ENCODE measurements at places on chromosomes 7 and 10. TPM values are rescaled to one million over a fixed set of nuclear protein-coding genes. Genes with fewer than 3 reads are reported as not detected.

- DNase-seq: no peak
- H3K27me3 ChIP-seq: no peaks in the 10 kb centered on the region
- H3K36me3 ChIP-seq: no peaks in the 10 kb centered on the region
- H3K4me1 ChIP-seq: peaks cover 6% of the 10 kb centered on the region
Measured at GRCh38 chr7:33722383-33723101, 182.8 kb upstream of the BMPER start.

DNA sequence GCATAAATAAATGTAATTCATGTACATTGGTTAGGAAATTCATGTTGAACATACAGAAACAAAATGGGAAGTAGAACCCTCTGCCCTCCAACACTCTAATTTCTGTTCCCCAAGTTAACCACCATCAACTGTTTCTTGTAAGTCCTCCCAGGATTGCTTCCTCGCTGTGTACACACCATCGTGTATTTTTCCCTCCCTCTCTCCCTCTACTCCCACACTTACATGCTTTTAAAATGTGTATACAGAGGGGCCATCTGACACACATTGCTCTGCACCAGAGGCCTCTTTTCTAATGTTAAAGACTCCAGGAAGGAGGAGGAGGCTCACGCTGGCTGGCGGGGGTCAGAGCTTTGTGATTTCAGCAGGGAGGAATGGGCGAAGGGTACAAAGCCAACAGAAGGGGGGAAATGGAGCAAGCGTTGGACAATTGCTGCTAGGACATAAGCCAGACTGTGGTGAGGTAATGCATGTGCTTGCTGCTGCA lies 1.9 kb upstream of the EPHA1 start:
- no peak overlapping the region for H3K4me3 ChIP-seq
- no peaks in the 10 kb centered on the region for H3K36me3 ChIP-seq
- no peak overlapping the region for H3K27ac ChIP-seq
- H3K27me3 ChIP-seq: no peaks in the 10 kb centered on the region

RPEL1 gene
- 0.04 TPM for polyA plus RNA-seq

DNA sequence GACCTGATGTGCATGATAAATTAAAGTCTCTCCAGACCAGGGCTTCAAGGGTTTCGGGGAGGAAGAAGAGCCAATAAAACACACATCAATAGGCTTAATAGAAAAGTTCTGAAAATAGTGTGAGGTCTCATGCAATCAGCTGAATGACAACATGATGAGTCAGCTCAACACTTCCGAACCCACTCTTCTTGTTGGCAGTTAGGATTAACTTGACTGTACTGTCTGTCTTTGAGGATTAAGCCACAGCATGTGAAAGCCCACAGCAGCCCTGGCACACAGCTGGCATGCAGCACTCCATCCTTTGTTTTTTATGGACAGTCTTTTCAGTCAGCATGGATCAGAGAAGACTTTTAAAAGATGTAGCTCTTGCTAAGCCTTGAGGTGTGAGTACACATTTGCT lies 526.9 kb upstream of the VSTM2A start:
- no peaks in the 10 kb centered on the region for H3K36me3 ChIP-seq
- DNase-seq: no peak
- no peaks in the 10 kb centered on the region for H3K4me1 ChIP-seq
- no peaks in the 10 kb centered on the region for H3K27me3 ChIP-seq
- H3K4me3 ChIP-seq: no peak overlapping the region

MCM10 gene
- 0.75 TPM for polyA plus RNA-seq

DNA sequence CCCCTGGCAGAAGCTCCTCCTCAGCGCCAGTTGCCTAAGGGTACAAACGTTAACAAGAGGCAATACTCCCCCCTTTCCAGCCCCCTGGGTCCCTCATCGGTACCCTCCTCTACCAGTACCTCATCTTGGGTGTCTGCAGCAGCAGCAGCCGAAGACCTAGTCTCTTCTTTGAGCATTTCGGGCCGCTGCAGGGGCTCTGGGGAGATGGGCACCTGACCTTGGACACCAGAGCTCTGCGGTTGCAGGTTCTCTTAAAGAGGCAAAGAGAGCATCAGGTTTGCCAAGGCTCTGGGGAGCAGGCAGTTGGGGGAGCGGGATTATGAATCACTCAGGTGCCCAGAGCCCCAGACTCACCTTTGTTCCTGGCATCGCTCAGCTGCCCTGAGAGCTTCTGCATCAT lies 3.5 kb downstream of the FBXL15 start:
- peaks cover 27% of the 10 kb centered on the region for H3K4me1 ChIP-seq
- H3K36me3 ChIP-seq: peaks cover 17% of the 10 kb centered on the region
- DNase-seq: no peak
- H3K27ac ChIP-seq: no peak overlapping the region
- H3K4me3 ChIP-seq: no peak overlapping the region
- H3K27me3 ChIP-seq: peaks cover 2% of the 10 kb centered on the region

DNA sequence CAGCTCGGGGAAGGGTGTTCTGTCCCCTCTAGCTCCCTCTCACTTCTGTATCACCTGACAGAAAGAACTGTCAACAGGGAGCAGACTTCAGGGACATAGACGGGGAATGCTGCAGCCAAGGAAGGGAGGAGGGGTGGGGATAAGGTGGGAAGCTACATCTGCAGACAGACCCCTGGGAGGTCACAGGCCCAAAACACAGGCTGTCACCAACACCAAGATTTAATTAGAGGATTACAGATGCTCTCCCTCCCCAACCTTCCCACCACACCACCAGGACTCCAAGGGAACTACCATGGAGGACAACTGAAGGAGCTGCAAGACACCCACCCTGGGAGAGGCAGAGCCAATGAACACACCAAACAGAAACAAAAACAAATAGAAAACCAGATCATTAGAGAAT lies 425.2 kb upstream of the VSTM2A start:
- H3K36me3 ChIP-seq: no peaks in the 10 kb centered on the region
- DNase-seq: no peak
- H3K27ac ChIP-seq: no peak overlapping the region
- H3K27me3 ChIP-seq: no peaks in the 10 kb centered on the region
- no peak overlapping the region for H3K4me3 ChIP-seq
- no peaks in the 10 kb centered on the region for H3K4me1 ChIP-seq

PDGFA gene
- polyA plus RNA-seq: 22.6 TPM

APBB1IP gene
- polyA plus RNA-seq: not detected

- DNase-seq: no peak
- no peaks in the 10 kb centered on the region for H3K27me3 ChIP-seq
- H3K4me1 ChIP-seq: no peaks in the 10 kb centered on the region
- H3K36me3 ChIP-seq: no peaks in the 10 kb centered on the region
- no peak overlapping the region for H3K4me3 ChIP-seq
Measured at GRCh38 chr7:111486472-111487142, 75.7 kb downstream of the IMMP2L start.

- H3K36me3 ChIP-seq: peaks cover 6% of the 10 kb centered on the region
- DNase-seq: peak; percentile 98
- peak overlapping the region; percentile 72 for H3K27ac ChIP-seq
- H3K4me1 ChIP-seq: peaks cover 29% of the 10 kb centered on the region
- H3K27me3 ChIP-seq: no peaks in the 10 kb centered on the region
- no peak overlapping the region for H3K4me3 ChIP-seq
Measured at GRCh38 chr7:80883154-80884025, 35.5 kb downstream of the SEMA3C start.

DNA sequence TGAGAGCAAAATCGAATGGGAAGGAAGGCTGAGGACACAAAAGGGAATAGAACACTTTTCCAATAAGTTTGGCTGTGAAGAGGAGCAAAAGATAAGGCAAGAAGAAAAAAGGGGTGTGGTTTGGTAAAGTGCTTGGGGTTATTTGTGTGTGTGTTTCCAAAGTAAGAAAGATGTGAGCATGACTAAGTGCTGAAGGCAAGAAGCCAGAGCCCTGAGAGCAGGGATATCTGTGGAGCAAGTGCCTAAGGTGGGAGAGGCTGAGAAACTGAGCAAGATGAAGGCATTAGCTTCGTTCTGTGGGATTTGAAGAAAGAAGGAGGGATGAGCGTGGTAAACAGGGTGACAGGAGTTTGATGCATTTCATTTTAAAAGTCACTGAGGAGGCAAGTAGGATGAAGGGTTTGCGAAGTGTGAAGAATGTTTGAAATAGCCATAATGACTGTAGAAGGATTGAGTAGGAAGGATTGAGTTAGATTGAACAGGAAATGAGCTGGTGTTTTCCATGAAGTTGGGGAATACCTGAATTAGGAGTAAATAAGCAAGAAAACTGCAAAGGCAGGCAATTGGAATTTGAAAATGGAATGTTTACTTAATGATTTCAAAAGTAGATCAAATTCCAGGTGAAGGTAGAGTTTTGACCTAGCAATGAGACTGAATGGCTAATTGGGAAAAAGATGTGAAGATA lies 19.9 kb upstream of the SP4 start:
- no peak for DNase-seq
- H3K27ac ChIP-seq: no peak overlapping the region

GRCh38 chr7:157930441-157930840 lies 593.6 kb downstream of the DNAJB6 start:
- no peaks in the 10 kb centered on the region for H3K27me3 ChIP-seq
- H3K36me3 ChIP-seq: no peaks in the 10 kb centered on the region

CRYGN gene
- not detected for polyA plus RNA-seq
